Activated T-cell treated with anti-CD3 and anti-CD28 coated beads, Interleukin-2, amount 50 U/mL, for 1 hour (primary cell): ENCODE measurements at places on chromosomes 7 and 10.

GRCh38 chr10:70364772-70365091 lies 17.7 kb downstream of the LRRC20 start:
- no peak for DNase-seq

DNA sequence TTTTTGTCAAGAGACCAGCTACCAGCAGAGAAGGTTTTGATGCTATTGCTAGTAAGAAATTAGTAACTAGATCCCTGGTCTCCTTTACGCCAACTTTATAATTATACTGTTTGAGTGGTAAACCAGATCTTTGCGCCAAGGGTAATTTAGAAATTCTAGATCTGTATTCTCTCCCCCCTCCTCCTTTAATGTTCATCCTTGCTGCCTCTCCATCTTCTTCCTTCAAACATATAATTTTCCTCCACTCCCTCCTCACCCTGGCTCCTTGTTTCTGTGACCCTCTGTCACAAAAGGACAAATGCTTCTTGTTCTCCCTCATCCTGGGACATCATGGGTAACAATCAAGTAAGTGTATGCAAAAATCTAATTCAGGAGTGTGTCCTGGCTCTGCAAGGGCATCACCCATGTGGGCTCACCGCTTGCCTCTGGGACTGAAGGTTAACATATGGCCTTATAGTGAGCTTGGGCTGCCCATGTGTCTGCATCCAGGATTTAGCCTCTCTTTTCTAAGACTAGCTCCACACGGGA lies 121.2 kb downstream of the BAMBI start:
- DNase-seq = no peak

- no peak for DNase-seq
Observed at GRCh38 chr7:85175217-85175616, 11.6 kb downstream of the SEMA3D start.

DNA sequence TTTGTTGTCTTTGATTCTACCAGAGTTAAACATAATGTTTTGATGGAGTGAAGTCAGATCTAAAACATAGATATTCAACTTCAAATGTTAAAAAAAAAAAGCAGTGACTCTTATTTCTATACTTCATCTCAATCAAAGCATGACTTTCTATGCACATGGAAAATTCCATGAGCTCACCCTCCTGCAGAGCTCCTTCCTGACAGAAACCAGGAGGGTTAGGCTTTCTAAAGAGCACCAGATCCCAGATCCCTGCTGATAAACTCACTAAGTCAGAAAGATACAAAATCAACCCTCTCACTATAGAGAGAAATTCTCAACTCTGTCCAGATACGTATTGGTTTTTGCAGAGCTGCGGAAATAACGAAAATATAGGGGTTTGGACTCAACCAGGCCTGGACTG lies 122.6 kb downstream of the FAM107B start:
- no peak for DNase-seq

- no peak for DNase-seq
Observed at GRCh38 chr10:131155218-131155875, 156.2 kb downstream of the TCERG1L start.

DNA sequence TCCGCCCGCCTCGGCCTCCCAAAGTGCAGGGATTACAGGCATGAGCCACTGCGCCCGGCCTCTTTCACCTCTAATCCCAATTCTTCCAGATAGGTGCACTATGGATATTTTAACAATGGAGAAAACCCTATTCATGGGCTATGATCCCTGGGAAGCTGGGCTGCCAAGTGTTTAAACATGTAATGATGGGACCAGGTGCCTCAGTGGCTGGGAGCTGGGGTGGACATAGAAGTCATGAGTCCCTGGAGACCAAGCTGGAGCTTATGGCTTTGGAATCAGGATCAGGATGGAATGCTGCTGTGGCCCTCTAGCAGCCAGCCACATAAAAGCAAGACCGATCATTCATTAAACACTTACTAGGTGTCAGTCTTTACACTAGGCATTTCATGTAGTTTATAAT lies 41.8 kb upstream of the IGFBP3 start:
- DNase-seq = no peak

- peak; percentile 53 for DNase-seq
Observed at GRCh38 chr10:8048281-8049008, 6.0 kb upstream of the GATA3 start.

GRCh38 chr7:91287371-91288084 lies 23.3 kb downstream of the FZD1 start:
- no peak for DNase-seq

DNA sequence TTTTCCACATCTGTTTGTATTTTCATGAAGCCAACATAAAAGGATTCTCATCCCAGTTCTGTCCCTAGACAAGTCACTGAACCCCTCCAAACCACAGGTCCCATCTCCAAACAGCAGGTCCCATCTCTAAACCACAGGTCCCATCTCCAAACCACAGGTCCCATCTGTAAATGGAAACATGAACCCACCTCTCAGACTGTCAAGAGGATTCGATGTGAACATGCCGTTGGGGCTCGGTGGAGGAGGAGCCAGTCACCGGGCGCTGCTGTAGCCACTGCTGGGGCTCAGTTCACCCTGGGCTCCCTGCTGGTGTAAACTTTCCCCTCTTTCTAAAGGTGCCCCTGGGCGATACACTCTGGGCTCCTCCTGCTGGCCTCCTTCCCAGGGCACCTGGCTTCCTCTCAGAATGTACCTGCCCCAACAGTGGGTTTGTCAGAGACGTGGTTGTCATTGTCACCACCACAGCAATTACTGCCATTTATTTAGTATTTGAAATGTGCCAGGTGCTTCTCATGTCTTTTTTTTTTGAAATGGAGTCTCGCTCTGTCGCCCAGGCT lies 13.0 kb downstream of the LHPP start:
- no peak for DNase-seq

DNA sequence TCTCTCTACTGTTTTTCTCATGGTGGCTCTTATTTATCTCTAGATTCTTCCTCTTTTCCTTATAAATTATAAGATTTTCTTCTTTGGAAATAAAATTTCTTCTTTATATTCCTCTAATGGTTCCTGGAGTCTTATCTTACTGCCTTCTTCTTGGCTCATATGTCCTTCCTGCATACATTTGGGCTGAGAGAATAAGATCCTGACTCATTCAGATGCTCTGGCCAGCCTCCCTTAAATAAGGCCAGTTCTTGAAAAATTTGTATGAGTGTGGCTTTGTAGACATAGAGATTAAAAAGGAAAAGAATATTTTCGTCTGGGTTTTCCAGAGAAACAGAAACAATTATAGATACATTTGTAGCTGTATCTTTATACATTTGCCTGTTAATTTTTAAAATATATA lies 411.3 kb downstream of the KIF20B start:
- DNase-seq = no peak

DNA sequence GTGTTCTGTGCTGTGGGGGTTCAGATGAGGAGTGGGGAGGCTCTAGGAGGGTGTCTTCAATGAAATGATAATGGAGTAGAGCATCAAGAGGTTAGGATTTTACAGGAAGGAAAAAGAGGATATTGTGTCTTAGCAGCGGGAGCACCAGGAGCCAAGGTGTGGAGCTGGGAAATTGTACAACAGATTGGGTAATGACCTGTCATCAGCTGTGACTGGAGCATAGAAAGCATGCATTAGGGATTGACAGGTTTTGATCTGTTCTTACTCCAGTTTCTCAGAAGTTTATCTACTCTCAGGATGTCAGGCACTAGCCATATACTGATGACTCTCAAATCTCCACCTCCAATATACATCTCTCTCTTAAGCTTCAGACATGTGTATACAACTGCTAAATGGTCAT lies 196.9 kb downstream of the ARHGAP12 start:
- no peak for DNase-seq

DNA sequence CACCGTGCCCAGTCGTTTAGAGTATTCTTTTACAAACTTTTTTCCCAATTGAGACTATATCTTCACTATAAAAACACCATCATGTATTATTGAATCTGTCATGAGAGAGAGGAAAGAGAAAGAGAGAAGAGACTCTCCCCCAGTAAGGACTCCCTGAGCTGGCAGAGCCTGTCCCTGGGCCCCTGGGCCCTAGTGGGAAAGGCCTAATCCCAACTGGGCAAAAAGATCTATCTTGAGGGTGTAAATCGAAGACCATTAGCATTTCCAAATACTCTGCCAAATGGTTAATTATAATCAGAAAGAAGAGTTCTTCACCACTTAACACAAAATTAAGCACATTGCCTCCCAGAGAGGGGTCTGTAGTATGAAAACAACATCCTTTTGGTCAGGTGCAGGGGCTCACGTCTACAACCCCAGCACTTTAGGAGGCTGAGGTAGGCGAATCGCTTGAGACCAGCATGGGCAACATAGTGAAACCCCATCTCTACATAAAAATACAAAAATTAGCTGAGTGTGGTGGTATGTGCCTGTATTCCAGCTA lies 108.2 kb downstream of the SKIDA1 start:
- no peak for DNase-seq

DNA sequence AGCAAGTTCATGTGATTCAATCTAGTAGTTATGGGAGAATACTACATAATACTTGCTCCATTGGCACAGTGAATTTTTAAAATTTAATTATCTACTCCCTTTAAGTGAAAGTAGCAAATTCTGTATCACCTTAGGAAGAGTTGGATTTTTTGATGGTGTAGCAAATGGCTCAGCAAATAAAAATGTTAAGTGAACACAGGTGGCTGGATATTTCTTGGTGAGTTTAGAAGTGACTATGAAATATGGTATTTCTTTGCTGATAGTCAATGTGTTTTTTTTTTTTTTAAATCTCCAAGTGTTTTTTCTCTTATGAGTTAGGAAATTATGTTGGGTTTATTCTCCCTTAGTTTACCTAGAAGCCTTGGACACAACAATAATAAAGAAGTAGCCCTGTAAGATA lies 67.8 kb downstream of the CREM start:
- DNase-seq = no peak

- DNase-seq = no peak
Observed at GRCh38 chr10:29879862-29880261, 179.5 kb downstream of the JCAD start.

GRCh38 chr10:109019001-109019424 lies 904.3 kb downstream of the XPNPEP1 start:
- DNase-seq = no peak

DNA sequence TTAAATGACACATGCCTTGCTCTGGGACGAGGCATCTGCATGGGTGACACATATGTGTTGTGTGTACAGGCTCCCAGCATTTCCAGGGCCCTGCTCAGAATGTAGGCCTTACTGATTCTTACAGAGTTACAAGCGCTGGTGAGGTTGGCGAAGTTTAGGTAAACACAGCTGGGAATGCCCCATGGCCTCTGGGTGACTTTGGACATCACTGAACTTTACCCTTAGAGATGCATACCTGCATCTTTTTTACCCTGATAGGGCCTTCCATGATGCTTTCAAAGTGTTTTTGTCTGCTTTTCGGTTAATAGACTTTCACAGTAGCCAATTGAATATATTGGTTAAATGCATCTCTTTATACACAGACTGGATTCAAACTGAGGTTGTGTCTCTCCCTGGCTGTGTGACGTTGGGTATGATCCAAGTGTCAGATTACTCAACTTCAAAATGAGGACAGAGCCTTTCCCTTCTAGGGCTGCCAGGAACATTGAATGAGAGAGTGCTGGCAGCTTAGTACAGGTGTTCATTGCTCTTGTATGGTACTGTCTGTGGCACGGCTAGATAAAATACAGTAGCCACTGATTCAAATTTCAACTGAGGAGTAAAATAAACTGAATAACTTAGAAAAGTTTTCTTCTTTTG lies 29.5 kb downstream of the EGFR start:
- DNase-seq = no peak

GRCh38 chr10:33791272-33791660 lies 456.8 kb upstream of the NRP1 start:
- no peak for DNase-seq

DNA sequence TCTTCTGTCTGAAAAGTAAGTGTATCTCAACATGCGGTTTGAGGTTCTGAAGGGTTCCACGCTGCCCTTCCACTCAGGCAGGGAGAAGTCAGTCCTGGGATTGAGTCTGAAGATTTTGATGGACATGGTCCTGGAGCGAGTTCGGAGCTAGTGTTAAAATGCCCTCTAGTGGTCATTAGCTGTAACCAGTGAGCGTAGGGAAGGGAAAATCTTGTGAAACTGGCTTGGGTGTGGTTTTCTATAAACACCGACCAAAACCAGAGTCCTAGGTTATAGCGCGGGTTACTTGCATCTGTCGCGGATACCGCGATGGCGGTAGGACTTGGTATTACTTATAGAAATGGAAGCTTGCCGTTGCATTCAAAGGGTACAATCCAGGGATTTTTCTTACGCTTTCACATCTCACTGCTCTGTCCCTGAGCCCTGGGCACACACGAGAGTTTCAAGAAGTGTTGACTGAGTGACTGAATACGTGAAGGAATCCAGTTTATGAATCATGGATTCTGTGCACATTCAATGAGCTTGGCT lies 348.2 kb upstream of the C7orf33 start:
- no peak for DNase-seq

DNA sequence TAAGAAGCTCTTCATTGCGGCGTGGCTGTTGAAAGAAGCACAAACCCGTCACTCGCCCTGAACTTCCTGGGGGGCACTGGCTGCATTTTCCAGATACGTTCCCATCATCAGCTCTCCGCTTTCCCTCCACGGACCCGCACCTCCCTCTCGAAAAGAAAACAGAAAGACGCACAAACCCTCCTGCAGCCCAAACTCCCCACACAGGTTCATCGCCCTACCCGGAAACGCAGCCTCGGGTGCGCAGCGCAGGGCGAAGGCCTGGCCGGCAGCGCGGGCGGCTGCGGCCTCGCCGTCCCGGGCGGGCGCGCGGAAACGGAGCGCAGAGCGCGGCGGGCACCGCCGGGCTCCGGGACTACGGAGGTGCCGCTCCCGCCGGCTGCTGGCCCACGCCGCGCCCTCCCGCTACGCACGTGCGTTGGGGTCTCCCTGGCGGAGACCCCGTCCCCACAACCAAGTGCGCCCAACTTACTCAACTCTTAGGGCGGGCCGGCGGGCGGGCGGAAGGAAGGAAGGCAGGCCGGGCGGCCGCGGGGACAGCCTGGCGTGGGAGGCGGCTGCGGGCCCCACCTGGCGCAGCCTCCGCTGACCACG lies 822 bp downstream of the ZNF800 start:
- DNase-seq = peak; percentile 71

- no peak for DNase-seq
Observed at GRCh38 chr10:57288754-57289153, 927.7 kb upstream of the ZWINT start.

- DNase-seq = no peak
Observed at GRCh38 chr7:53003653-53004445, 31.6 kb upstream of the POM121L12 start.

- DNase-seq = peak; percentile 72
Observed at GRCh38 chr10:102835007-102835482, 2.2 kb downstream of the CYP17A1 start.

DNA sequence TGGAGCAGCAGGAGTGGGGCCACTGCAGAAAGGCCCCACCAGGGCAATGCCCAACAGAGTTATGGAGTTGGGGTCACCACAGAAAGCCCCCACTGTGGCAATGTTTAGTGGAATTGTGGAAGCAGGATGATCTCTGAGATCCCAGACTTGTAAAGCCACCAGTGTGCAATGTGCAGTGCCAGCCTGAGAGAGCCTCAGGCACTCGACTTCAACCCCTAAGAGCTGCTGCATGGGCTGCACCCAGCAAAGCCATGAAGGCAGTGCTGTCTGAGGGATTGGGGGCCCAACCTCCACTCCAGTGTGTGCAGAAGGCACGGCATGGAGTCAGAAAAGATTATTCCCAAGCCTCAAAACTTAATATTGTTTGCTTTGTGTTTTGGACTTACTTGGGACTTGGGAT lies 20.4 kb downstream of the SAMD9 start:
- no peak for DNase-seq

GRCh38 chr10:95572131-95572820 lies 11.1 kb upstream of the SORBS1 start:
- DNase-seq = no peak
